ENCODE measurements at places on chromosomes 16 and 17.

DNA sequence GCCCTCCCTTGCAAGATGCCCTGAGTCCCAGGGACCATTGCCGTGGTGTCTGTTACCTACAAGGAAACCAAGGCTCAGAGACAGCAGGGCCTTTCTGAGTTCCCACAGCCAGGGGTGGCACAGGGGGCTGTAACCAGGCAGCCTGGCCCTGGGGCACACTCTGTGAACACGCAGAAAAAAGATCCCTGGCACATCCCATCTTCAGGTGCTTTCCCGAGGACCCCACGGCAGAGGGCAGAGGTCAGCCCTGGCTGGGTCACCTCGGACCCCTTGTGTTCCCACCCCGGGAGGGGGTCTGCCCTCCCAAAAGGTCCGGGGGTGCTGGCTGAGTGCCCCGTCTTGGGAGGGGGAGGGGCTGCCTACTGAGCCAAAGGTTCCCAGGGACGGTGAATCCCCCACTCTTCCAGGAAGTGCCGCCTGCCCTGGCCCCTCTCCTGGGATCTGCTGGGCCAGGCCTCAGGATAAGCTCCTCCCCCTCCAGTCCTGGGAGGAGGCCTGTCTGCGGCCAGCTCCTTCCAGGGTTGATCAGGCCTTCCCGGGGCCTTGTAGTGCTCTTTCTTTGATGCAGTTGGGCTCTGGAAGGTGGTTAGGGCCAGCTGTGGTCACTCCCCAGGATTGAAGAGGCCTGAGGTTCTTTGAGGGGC is 8.1 kb downstream of the GLIS2 start:
- DNase-seq = no peak

DNA sequence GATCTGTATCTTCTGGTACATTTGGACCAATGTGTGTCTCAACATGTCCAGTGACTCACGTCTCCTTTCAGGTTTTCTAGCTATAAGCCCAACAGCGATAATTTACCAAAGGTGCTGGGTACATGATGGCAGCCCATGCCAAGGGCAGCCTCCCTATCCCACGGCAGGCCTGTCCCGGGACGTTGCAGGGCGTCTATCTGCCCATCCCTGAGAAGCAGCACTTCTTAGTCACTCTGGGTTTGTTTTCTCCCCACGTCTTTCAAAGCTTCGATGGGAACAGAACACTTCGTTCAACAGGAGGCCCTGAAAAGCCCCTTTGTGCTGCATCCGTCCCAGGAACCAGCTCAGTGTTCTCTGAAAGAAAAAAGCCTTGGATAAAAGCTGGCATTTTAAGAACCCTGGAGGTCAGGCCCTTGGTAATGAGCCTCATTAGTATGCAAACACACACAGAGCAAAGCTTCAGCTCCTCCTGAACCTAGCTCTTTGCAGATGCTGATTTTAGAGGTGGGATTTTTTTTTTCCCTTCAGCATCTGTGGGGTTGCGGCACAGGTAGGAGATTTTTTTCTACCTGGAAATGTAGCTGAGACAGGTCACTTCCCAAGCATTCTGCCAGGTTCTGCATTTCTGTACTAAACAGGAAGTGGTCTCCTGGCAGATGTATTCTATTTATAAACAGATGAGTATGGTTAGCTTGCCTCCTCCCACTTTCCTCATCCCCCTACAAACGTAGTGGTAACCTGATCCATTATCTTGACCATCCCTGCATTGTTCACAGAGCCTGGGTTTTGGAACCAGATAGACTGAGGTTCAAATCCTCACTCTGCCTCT is 17.5 kb upstream of the MT4 start:
- no peak for DNase-seq

DNA sequence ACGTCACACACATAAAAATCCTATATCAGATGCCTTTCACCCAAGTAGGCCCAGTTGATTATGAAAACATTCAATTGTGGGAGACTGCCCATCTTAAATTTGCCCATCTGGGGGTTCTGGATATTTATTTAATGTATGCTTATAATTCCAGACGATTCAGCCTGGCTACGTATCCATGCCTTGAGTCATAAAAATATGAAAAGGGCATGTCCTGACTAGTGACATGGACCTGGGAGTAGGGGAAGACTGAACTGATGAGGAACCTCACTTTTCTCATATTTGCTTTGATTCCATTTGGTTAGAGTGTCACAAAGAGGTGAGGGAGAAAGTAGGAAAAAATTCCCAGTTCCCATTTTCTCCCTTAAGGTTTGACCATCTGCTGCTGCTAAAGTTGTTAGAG is 122.5 kb upstream of the GNAO1 start:
- no peak for DNase-seq

- no peak for DNase-seq
Observed at GRCh38 chr17:81125573-81126081, 39.7 kb upstream of the PVALEF start.

GRCh38 chr16:60741810-60742209 is 1294.4 kb downstream of the CDH8 start:
- DNase-seq = no peak

Data from GM13976 (cell line).